ENCODE measurements at places on chromosomes 4 and X. TPM values are rescaled to one million over a fixed set of nuclear protein-coding genes. Genes with fewer than 3 reads are reported as not detected.

KIT gene
- total RNA-seq, result 0.96 TPM

SLC9A6 gene
- total RNA-seq, result 18.7 TPM

OTC gene
- total RNA-seq, result not detected

CHRDL1 gene
- total RNA-seq, result 0.08 TPM

SOD3 gene
- not detected for total RNA-seq

SOX3 gene
- total RNA-seq, result not detected

CLTRN gene
- total RNA-seq, result 0.85 TPM

VEGFD gene
- 0.34 TPM for total RNA-seq

CRMP1 gene
- total RNA-seq, result 0.72 TPM

ARMCX6 gene
- 49.6 TPM for total RNA-seq

FATE1 gene
- total RNA-seq, result not detected

KLHL13 gene
- 3.1 TPM for total RNA-seq

P2RY10 gene
- not detected for total RNA-seq

NXF2 gene
- not detected for total RNA-seq

FAM9B gene
- total RNA-seq, result 0.13 TPM

SLC10A4 gene
- total RNA-seq, result not detected

PRRG3 gene
- not detected for total RNA-seq

TXK gene
- total RNA-seq, result 0.13 TPM

FRG1 gene
- 64.1 TPM for total RNA-seq

Measured in SK-MEL-5 (cell line).